ENCODE measurements at places on chromosomes 3 and 15. TPM values are rescaled to one million over a fixed set of nuclear protein-coding genes. Genes with fewer than 3 reads are reported as not detected.
A peak's percentile ranks its signal among the peaks of the same experiment; 100 is the strongest.

DNA sequence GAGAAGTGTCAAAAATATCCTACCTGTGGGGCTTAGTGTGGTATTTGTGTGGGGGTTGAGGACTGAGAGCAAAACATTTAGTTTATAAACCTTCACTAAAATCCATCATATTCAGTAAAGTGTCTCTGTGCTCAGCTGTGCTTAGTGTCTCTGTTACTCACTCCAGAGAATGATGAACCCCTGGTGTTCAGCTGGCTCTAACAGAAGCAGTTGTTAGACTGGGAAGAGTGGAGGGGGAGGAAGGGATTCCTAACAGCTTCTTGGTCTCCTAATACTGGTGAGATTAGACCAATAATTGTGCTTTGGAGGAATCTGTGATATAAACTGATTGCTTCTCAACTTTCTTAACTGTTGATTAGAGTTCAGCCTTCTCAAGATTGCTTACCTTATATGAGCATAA lies 1123.5 kb downstream of the ROBO2 start:
- no peak for DNase-seq

GRCh38 chr3:118102737-118103136 lies 931.9 kb downstream of the IGSF11 start:
- no peak for DNase-seq

GRCh38 chr3:177729956-177730681 lies 532.8 kb upstream of the TBL1XR1 start:
- no peak for DNase-seq

DNA sequence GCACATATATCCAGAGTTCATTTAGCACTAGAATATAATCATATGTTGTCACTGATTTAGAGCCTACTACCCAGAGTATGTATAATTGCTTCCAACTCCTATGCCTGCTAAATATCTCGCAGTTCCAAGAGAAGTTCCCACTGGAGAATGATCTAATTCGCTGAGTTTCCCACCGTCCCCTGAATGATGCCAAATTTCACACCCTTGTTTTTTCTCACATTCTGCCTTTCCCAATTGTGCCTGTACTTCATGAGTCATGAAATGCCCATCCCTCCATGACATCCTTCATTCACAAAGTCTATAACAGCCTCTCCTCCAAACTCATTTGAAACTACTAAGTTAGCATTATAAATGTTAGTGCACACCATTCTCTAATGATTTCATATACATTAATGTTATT lies 177.2 kb downstream of the CBLB start:
- DNase-seq: no peak

DNA sequence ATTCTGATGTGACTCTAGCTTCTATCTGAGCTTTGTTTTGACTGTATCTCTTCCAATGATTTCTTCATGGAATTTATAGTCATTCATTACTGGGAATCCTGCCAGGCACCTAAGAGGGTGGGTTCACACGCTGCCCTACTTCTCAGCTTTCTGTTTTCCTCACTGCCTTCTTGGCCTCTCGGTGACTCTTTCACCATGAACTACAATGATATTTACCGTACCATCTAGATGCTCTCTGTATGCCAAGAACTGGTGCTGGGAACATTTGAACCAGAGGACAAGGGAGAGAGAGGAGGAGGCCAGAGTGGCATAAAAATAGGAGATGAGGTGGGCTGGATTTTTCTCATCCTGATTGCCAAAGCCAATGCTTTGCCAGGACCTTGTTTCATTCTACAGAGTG lies 280.0 kb upstream of the P2RY1 start:
- DNase-seq: peak; percentile 8

GRCh38 chr3:127760791-127761440 lies 61.4 kb downstream of the MGLL start:
- DNase-seq: no peak

- no peak for DNase-seq
These were observed 390.4 kb upstream of the PROK2 start for GRCh38 chr3:72175296-72175858.

GRCh38 chr3:195238586-195239118 lies 32.3 kb downstream of the XXYLT1 start:
- no peak for DNase-seq

DNA sequence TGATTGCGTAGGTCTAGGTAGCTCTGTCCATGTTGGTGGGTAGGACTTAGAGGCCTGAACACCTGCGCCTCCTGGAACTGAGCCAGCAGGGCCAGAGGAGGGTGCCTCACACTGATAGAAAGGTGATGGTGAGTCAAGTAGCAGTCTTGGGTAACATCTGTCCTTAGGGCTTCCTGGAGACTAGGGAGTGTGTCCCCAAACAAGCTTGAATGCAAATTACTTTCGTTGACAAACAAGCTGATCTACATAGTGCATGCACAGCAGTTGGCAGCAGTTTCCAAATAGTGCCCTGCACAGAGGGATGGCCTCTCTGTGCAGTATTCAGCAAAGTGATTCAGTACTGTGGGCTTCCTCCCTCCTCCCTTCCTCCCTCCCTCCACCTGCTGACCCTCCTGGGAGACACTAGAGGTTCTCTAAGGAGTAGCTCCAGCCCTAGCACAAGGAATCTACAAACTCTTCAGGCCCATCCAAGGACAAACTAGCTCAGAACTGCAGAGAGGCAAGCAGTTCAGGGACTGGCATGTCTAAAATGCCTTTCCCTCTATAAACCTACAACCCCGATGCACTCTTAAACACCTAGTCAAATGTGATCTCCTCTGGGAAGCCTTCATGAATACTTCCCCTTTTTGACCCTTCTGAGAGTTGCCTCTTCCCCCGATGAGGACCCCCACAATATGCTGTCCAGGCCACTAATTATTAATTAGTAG lies 61.0 kb downstream of the TLE3 start:
- DNase-seq: no peak

- no peak for DNase-seq
These were observed 345.6 kb downstream of the NLGN1 start for GRCh38 chr3:173743111-173743510.

GRCh38 chr3:165254812-165255211 lies 58.6 kb upstream of the SLITRK3 start:
- no peak for DNase-seq

GRCh38 chr15:42092398-42093318 lies 1.7 kb downstream of the PLA2G4D start:
- DNase-seq: peak; percentile 73

- DNase-seq: no peak
These were observed 91.5 kb upstream of the CHD2 start for GRCh38 chr15:92808598-92809063.

GRCh38 chr3:26233374-26233773 lies 389.2 kb upstream of the LRRC3B start:
- no peak for DNase-seq

GRCh38 chr3:100653604-100654294 lies 44.3 kb downstream of the ADGRG7 start:
- DNase-seq: no peak

DNA sequence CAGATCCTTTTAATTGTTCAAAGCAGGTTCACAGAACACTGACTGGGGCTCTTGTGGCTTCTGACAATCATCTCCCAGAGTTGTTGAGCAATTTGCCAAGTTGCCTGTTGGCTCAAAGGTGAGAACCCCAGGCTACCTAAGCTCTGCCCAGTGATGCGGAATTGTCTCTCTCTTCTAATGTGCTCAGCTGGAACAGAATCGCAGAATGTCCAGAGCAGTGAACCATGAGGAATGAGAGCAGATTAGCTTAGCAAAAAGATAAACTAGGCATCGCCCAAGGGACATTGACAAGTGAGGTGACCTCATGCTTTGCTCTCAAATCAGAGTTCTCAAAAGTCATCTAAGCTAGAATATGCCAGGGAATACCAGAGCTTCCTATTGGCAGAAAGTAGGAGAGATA lies 148.1 kb downstream of the WDR76 start:
- no peak for DNase-seq

DNA sequence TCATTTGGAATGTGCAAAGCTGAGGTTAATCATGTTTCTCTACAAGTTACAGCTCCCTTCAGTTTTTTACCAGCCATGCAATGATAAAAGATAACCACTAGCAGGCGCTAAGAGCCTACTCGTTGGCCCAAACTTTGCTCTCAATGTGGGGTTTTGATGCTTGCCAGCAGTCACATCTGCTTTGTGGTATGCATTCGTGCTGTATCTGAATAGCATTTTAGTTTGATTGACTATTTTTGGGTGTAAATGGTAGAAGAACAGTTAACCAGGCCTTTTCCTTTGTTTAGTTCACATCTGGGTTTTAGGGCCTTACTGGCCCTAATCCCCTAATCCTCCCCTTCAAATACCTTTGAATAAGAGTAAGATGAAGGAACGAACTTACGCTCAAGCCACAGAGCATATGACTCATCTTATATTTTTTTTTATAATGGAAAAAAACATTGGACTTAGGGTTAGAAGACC lies 4.4 kb upstream of the CLDN11 start:
- no peak for DNase-seq

DNA sequence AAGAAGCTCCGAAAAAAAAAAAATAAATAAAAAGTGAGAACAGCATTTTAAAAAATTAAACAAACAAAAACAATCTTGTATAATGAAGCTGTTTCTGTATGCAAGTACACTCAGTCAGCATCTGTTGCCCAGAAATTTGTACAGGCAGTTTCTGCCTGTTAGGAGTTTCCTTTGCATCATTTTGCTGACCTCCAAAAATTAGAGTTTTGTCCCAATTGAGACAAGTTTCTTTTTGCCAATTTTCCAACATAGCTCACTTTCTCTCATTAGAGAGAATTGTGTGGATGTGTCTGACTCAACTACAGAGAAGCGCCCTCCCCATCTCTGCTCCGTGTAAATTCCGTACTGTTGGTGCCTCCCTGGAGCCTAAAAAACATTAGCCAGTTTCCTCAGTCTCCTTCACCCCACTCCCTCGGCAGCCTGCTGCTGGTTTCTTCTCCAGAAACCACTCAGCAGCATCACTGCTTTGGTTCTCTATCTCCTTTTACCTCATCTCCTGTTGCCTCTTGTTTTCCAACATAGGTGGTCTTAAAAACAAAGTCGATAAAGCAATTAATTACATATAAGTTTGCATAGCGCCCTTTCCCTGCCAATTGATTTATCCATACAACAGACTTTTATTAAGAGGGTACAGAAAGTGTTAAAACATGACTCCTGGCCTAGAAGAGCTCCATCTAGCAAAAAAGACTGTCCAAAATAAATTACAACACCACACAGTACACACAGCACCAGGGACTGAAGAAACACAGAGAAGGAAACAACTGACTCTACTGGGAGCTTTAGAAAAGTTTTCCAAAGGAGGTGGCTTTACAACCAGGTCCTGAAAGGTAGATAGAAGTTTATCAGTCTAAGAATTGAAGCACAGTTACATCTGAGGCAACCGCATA lies 286.7 kb downstream of the SHOX2 start:
- no peak for DNase-seq

- DNase-seq: no peak
These were observed 1.1 kb upstream of the HAPLN3 start for GRCh38 chr15:88896333-88897033.

DNA sequence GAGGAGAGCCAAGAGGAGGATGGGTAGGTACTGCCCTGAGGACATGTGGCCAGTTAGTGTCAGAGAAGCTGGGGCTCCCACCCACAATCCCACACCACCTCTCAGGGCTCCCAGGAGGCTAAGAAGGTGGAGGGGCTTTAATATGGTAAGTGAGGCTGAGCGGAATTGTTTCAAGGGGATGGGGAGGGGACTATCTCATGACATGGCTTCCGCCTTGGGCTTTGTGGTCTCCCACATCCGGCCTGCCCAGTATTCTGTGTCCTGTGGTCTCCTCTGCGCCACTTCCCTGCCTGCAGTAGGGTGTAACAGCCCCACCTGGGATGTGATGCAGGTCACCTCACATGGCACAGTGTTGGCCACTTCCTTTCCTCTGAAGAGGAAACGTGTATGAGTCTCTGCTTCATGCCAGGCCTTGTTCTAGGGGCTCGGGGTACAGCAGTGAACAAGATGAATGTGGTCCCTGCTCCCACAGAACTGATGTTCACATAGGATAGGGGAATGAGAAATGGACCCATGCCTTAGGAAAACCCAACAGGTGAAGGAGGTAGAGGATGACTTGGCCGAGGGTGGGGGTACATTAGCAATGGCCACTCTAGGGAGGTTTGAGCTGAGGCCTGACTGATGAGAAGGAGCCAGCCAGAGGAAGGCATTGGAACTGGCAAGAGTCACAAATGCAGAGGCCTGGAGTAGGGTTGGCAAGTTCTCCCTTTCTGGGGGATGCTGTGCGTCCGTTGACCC lies 3.2 kb downstream of the NEIL1 start:
- DNase-seq: no peak

- DNase-seq: no peak
These were observed 58.0 kb upstream of the TEX9 start for GRCh38 chr15:56307180-56307579.

DNA sequence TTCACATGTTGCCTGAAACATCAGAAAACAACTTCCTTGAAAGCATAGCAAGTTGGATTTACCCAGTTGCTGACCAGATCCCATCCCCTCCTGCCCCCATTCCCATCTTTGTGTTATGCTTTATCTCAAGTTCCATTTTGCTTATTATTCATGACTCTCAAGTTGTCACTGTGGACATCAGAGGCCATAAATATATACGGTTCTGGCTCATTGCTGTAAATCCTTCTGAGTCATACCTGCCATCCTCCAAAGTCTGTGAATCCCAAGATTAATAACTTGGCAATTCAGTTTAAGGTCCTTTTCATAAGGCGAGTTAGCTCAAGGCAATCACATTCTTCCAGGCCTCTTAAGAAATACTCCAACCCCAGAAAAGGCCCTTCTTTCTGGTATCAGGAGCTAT lies 126.2 kb upstream of the C2CD4B start:
- no peak for DNase-seq

- no peak for DNase-seq
These were observed 47.3 kb downstream of the AMOTL2 start for GRCh38 chr3:134326760-134327593.

GRCh38 chr3:82707035-82707434 lies 945.6 kb upstream of the GBE1 start:
- no peak for DNase-seq

GRCh38 chr3:116586285-116586944 lies 123.2 kb upstream of the TUSC7 start:
- DNase-seq: no peak

DNA sequence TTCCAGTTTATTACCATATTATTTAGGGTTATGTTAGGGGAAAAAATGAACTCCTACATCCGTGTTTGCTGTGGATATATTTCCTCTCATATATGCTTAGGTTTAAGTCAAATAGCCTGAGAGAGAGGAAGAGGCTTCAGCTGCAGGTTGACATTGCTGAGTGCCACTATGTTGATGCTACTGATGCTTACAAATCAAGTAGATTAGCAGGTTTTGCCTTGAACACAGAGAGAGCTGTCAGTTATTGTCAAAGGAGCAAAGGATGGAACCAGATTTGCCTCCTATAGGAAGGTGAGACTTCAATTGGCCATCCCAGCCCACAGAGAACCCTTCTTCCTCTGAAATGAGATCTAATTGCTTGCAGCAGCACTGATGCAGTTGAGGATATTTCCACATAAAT lies 339.2 kb downstream of the CADM2 start:
- no peak for DNase-seq

Gene TRIM71
- total RNA-seq: 11.1 TPM

Gene IQCH
- 9.5 TPM for total RNA-seq

Gene ANKRD63
- total RNA-seq: not detected

Gene GLCE
- 17.4 TPM for total RNA-seq

Gene CACNA2D2
- 9.1 TPM for total RNA-seq

Gene TMC3
- total RNA-seq: 0.23 TPM

Gene MKRN2OS
- total RNA-seq: 2.7 TPM

Gene SLC9C1
- total RNA-seq: not detected

Gene MME
- total RNA-seq: 103 TPM

Gene MAPKBP1
- 62.8 TPM for total RNA-seq

Gene DENND6A
- total RNA-seq: 26.1 TPM

Gene SLC28A2
- total RNA-seq: 0.51 TPM
